ENCODE measurements at places on chromosomes 16 and 17.

DNA sequence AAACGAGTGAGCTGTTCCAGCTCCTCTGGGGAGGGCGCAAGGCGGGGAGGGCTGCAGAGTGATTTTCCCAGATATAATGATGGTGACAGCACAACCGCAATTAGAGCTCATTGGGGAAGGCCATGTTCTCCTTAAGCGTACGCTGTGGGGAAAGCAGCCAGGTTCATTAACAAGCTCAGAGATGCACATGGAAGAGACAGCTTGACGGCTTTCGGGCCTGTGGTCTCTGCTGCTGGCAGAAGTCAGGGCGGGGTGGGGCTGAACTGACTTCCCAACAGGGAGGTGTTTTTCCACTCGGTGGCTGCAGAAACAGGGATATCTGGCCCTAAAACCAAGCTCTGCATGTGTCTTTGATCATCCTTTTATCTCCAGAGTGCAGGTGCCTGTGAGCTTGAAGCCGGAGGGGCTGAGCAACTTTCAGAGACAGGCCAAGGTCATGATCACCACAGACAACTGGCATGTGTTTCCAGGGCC is 24.0 kb upstream of the CACNG1 start:
- DNase-seq = no peak

DNA sequence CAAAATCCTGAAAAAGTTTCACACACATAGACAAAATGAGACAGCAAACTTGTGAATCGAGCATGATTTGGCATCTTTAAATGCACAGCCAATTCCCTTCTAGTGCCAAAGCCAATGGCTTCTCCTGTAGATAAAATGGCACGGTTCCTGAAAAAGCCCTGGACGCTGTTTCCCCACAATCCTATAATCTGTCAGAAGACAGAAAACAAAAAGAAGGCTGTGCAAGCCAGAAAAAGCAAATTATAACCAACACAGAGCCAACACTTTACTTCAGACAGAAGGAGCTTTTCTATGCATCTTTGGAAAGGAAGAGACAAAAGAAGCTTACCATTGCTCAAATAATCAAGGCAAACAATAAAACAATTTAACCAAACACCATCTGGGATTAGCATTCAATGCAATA is 23.8 kb downstream of the FAM222B start:
- DNase-seq = no peak

GRCh38 chr16:3145660-3146059 is 10.8 kb downstream of the ZNF213 start:
- no peak for DNase-seq

DNA sequence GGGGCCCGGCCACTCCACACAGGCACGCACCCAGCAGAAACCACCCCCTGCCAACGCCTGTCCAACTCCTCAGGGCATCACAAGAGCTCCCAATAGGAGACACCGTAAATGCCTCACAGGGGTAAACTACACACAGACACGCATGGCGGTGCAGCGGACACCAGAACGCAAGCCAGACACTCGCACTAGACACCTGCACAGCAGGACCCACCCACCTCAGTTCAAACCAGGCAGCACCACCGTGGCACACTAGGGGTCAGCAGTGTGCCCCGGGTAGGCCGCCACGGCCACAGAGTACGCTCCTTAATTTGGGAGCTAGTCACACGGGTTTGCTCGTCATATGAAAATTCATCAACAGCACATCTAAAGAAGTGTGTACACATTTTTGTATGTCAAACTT is 3.4 kb downstream of the SLC38A10 start:
- no peak for DNase-seq

GRCh38 chr17:45409659-45410076 is 23.0 kb downstream of the ARHGAP27 start:
- no peak for DNase-seq

GRCh38 chr16:78094166-78094565 is 5.3 kb upstream of the WWOX start:
- no peak for DNase-seq

DNA sequence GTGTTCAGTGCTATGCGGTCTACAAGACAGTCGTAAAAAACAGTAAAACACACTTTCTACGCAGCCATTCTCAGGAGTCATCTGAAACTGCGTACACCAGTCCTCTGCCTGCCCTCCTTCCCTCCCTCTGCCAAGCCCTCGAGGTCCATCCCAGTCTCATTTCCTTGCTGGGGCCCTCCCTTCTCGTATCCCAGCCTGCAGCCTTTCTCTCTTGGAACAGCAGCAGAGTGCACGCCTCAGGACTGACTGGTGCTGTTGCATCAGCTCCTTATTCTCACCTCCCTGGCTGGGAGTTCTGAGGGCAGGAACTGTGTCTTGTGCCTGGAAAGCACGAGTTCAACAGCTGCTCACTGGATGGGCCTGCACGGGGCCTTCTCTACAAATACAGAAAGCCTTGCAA is 12.5 kb downstream of the FAHD1 start:
- DNase-seq = no peak

DNA sequence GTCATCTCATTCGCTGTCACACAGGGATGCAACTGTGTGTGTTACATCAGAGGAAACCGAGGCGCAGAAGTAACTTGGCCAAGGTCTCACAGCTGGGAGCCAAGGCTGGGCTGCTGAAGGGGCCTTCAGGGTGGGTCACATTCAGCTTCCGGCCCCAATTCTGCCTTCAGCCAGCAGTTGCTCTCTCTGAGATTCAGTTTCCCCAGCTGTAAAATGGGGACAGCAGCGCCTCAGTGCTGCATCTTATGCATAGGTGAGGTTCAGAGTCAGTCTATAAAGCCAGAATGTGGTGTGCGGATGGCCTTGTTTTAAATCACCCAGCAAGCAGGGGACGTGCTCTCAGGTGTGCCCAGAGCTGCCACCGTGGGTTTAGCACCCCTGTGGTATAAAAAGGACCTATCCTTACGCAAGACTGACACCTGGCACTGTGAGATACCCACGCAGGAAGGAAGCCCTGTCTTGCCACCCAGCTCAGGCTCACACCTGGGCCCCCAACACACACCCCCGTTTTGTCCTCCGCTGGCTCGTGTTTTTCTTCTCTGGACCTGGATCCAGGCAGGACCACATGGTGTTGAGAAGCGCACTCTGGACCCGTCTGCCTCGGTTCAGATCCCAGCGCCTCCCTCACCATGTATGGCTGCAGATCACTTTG is 94.6 kb upstream of the GSE1 start:
- no peak for DNase-seq

DNA sequence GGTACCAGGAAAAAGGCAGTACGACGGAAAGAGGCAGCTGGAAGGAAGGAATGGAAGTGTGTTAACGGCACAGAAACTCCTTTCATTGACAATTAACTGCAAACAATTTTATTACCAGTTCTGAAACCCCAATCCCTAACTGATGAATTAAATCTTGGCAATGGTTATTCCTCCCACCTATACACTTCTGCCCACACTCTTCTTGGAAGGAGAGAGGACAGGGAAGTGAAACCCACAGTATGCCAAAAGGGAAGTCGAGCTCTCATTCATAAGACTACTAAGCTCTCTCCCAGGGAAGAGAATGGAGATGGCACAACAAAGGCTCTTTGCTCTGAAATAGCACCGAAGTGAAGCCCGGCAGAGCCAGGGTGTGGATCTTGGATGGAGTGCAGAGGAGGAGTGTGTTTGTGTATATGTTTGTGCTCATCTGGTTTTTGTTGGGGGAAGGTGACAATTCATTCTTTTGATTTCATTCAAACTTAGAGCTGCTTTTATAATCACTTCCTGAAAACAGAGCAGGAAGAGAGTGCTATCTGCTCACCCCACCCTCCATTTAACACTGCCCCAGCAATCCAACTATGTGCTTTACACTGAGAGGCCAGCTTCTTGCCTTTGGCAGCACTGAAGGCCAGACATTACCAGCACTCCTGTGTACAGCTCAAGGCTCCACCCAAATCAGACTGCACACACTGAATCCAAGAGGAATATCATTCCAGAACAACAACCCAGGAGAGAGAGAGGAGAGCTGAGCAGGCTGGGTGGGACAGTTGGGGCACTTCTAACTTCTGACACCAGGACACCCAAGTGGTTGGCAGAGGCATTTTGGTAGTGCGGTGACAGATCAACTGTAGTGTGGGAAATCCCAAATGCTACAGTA is 68.7 kb downstream of the HIC1 start:
- DNase-seq = no peak

DNA sequence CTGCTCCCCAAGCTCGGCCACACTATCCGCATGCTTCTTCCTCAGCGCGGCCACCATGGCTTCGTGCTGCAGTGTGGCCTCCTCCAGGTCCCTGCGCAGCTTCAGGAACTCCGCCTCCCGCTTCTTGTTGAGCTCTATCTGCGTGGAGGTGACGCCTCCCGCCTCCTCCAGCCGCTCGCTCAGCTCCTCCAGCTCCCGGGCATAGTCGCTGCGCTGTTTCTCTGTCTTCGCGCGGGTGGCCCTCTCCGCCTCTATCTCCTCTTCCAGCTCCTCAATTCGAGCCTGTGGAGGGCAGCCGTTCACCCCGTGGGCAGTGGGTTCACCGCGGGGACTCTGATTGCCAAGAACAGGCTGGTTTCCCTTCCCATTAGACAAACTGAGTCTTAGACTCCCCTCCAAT is 19.0 kb downstream of the MYH3 start:
- DNase-seq = no peak

DNA sequence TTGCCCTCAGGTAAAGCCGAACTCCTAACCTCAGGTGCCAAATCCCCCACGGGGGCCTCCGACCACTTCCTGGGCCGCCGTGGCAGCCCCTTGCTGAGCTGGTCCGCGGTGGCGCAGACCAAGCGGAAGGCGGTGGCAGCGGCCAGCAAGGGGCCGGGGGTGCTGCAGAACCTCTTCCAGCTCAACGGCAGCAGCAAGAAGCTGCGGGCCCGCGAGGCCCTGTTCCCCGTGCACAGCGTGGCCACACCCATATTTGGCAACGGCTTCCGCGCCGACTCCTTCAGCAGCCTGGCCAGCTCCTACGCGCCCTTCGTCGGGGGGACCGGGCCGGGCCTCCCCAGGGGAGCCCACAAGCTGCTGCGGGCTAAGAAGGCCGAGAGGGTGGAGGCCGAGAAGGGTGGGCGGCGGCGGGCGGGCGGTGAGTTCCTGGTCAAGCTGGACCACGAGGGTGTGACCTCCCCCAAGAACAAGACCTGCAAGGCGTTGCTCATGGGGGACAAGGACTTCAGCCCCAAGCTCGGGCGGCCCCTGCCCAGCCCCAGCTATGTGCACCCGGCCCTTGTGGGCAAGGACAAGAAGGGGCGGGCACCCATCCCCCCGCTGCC is 51.6 kb downstream of the ACTG1 start:
- DNase-seq = no peak

DNA sequence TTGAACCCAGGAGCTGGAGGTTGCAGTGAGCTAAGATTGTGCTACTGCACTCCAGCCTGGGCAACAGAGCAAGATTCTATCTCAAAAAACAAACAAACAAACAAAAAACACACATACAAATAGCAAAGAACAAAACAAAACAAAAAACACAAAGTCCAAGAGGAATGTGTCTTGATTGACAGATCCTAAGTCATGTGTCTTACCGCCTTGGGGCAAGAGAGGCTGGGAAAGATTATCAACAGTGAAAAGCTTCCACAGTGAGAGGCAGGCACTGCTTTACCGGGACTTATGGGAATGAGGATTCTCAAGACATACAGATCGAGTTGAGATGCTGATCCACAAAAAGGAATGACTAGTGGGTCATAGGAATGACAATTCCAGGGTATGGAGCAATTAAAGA is 62.7 kb upstream of the GAS7 start:
- DNase-seq = no peak

DNA sequence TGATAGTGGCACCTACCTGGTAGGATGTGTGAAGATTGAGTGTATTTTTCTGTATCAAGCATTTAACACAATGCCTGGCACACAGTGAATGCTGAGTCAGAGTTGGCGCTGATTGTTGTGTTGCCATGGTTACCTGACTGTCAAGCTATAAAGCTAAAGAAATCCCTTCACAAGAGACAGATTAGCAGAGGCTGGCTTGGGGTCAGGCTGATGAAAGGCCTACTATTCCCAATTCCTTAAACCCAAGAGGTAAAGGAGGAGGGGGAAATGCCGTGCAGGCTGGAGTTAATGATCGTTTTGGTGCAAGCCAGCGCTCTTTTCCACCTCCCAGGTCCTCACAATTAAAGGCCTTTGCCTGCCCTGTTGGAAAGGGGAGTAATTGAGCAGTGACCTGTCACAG is 5.9 kb downstream of the CLEC19A start:
- DNase-seq = no peak

DNA sequence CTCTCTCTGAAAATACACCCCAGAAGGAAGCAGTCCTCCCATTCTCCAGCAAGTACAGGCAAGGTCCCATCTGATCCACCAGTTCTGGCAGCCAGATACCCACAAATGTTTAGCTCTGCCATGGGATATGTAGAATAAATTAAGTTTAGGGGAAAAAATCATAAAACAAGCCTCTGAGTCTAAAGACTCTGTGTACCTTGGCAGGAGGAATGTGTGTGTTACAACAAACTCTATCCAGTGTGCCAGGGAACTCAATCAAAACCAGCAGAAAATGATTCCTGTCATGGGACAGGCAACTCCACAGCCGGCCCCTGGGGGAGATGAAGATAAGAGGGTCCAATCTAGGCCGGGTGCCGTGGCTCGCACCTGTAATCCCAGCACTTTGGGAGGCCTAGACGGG is 73.4 kb downstream of the MRM3 start:
- DNase-seq = no peak

DNA sequence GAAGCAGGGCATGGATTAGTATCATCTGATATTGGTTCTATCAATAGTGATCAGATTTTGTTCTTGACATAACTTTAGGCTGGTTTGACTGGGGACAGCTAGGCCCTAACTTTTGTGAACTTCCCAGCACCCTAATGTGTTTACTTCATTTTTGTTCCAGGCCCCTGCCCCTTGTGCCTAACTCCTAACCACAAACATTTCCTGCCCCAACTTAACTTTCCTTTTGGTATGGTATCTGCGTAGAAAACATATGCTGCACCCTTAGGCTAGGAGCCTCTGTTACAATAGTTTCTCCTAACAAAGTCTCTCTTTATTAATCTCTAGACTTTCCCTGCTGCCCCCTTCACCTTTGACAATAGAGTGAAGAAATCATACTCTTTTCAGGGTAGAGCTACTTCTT is 2.5 kb downstream of the ADPRM start:
- DNase-seq = no peak

DNA sequence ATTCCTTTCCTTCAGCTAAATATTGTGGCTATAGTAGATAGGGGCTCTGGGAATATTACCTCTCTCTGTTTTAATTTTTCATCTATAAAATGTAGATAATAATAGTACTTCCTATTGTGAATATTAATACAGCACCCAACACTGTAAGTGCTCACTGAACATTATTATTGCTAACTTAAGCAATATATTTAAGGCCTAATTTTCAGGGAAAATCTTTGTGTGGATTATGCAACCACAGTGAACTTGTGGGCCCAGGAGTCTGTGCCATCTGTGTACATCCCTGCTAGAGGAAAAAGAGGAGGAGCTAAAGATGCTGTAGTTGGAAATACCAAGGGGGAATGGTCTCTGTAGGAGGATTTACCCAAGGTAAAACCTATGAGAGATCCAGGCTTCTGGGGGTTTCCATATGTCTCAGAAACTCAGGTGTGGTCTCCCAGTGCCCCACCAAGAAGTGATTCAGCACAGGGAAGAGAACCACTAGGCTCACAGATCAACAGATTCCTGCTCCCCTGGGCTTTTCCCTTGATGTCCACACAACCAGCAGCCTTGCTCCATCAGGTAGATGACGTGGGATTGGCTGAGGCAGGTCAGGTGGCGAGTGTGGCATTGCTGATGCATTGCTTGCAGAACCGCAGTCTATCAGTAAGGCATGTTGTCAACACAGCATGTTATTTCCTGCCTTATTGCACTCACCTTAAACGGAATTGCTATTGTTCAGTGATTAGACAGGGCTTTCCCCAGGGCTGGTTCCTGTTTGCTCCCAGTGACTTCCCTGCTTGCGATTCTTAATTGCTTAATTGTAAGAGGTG is 1.6 kb upstream of the N4BP1 start:
- DNase-seq = no peak
